Stimulated activated CD4-positive, alpha-beta T cell treated with anti-CD3 and anti-CD28 coated beads, Interleukin-1b, Interleukin-23, amount 100 ng/mL, for 1 hour (primary cell): ENCODE measurements at places on chromosomes 11 and 22.

- no peak for DNase-seq
These were observed 4.8 kb downstream of the TRIM3 start for GRCh38 chr11:6468712-6469495.

DNA sequence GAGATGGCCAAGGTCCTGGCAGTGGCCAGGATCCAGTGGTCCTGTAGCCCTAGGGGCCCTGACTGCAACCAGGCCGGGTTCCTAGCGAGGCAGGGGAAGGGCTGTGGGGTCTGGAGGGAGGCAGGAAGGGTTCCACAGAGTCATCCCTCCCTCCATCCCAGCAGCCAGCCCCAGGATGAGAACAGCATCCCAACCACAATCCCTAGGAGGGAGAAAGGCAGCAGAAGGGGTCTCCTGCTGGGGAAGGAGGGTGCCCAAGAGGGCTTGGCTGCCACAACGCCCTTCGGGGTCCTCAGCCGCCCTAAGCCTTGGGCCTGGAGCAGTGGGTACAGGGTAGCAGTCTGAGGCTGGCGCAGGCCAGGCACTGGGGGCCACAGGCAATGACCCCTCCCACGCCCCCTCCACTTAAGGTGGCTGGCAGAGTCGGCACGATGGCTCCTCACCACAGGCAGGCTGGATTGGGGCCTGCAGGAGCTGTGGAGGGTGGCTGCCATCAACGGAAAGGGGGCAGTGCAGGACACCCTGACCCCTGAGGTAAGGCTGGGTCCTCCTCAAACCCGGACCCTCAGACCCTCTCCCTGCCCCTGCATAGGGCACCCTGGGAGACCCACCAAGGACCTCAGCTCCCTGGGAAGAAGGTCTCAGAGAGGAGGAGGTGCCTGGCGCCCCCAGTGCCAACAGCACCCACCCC lies 7.2 kb downstream of the SLC22A12 start:
- no peak for DNase-seq

- DNase-seq = no peak
These were observed 45.7 kb downstream of the PDGFD start for GRCh38 chr11:104118105-104118744.

DNA sequence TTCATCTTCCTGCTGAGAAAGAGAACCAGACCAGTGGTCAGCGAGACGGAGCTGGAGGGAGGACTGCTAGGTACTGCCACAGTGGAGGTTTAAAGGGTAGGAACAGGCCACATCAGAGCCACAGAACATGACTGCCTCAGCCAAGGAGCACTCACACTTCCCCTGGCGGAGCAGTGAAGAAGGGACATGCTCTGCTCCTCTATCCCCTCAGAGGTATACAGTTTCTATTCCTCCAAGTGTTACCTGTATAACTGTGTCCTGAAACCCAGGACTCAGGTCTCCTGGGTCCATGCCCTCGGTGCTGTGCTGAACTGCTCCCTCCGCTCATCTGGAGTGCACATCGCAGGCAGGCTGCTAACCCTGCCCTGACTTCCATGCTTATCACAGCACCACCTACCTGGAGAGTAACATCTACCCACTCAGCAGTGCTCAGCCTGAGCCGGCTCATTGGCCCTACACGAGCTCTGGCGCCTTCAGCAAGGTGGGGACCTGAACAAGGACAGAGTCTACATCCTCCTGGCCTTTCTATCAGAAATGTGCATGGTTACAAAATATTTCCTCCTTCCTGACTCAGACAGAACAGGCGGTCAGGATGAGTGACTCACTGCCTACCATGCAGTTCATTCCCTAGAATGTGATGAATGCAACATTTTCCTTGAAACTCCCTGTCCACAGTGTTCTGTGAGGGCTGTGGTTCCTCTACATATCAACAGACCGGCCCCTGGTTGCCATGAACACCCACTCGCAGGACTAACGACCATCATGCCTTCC lies 52.9 kb downstream of the C11orf58 start:
- no peak for DNase-seq

- peak; percentile 61 for DNase-seq
These were observed 14.7 kb downstream of the GGA1 start for GRCh38 chr22:37623075-37624016.

DNA sequence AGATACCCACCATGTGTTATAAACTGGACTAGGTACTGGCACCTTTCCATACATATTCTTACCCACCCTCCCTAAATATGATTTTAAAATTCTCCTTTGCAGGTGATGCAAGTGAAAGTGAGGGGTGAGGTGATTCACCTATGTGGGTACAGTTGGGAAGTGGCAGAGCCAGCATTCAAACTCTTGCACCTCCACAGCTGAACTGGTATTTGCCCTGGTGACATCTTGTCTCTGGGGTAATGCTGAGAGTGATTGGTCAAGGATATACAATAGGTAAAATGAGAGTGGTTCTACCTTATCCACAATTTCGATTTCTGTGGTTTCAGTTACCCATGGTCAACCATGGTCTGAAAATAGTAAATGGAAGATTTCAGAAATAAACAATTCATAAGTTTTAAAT lies 288.2 kb downstream of the MIAT start:
- no peak for DNase-seq

- DNase-seq = no peak
These were observed 14.6 kb downstream of the PLXNB2 start for GRCh38 chr22:50292643-50293440.

GRCh38 chr11:133896642-133897330 lies 51.5 kb upstream of the SPATA19 start:
- no peak for DNase-seq

- no peak for DNase-seq
These were observed 12.8 kb upstream of the CLPB start for GRCh38 chr11:72446929-72447769.

DNA sequence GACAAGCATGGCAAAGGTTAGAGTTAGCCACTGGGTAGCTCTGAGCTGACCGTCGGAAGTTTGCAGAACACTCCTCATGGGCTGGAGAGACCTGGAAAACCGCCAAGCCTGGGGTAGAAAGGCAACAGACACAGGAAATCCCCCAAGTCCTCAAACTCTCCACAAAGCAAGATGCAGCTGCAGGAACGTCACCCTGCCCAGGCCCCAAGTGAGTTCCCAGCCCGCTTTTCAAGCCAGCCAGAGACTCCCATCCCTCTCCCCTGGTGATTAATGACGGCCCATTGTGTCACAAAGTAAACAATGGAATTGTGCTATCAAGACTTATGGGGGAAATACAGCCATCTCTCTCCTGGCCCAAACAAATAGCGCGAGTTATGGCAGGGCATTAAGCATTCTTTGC lies 633.0 kb downstream of the TBC1D22A start:
- no peak for DNase-seq

DNA sequence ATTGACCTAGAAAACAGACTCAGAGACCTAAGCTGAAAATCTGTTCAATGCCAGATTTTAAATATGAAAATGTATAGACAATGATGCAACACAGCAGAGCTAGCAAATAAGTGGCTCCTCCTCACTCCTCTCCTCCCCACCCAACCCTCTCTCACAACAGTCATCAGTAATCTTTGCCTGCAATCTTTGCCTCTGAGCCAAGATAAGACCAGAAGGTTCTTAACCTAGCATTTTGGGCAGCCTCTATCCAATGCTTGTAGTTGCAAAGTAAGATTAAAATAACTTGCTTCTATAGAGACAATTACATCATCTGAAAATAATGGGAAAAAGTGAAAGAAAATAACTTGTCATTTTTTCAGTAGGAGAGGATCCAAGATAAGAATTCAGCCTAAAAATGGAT lies 117.3 kb downstream of the PARVA start:
- DNase-seq = no peak

- no peak for DNase-seq
These were observed 21.0 kb downstream of the ZNRF3 start for GRCh38 chr22:28904211-28904896.

DNA sequence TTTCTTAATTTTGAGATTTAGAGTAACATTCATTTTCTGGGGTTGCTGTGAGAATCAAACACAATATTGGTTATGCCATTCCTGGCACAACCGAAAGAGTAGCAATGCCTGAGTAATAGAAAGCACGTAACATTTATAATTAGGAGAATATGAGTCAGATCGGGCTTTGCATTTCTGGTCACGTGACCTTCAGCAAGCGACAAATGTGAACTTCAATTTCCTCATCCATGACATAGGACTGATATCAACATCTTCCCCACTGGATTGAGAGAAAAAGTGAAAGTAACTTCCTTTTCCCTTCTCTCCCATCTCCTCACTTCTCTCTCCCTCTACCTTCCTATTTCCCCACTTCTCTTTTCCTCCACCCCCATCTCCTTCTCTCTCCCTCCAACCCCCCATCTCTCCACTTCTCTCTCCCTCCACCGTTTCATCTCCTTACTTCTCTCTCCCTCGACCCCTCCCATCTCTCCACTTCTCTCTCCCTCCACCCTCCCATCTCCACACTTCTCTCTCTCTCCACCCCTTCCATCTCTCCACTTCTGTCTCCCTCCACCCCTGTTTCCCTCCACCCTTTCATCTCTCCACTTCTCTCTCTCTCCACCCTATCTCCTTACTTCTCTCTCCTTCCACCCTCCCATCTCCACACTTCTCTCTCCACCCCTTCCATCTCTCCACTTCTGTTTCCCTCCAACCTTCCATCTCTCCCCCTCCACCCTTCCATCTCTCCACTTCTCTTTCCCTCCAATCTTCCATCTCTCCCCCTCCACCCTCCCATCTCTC lies 33.5 kb upstream of the CAT start:
- no peak for DNase-seq

- no peak for DNase-seq
These were observed 1.7 kb upstream of the MS4A7 start for GRCh38 chr11:60376601-60377000.

DNA sequence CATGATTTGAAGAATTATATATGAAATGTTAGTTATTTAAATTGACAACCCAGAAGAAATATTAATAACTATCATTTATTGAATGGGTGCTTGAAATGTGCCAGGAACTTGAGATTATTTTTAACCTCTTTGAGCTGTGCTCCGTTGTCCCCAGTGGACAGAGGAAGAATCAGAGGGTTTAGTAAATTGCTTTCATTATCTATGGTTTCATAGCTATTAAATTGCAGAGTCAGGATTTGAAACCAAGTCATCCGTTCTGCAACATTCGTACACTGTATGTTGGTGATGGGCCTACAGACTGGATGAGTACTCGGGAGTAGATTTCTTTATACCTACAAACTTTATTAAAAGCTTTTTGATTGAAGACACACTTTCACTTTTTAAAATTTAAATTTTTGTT lies 4.9 kb downstream of the HSD17B12 start:
- DNase-seq = no peak

DNA sequence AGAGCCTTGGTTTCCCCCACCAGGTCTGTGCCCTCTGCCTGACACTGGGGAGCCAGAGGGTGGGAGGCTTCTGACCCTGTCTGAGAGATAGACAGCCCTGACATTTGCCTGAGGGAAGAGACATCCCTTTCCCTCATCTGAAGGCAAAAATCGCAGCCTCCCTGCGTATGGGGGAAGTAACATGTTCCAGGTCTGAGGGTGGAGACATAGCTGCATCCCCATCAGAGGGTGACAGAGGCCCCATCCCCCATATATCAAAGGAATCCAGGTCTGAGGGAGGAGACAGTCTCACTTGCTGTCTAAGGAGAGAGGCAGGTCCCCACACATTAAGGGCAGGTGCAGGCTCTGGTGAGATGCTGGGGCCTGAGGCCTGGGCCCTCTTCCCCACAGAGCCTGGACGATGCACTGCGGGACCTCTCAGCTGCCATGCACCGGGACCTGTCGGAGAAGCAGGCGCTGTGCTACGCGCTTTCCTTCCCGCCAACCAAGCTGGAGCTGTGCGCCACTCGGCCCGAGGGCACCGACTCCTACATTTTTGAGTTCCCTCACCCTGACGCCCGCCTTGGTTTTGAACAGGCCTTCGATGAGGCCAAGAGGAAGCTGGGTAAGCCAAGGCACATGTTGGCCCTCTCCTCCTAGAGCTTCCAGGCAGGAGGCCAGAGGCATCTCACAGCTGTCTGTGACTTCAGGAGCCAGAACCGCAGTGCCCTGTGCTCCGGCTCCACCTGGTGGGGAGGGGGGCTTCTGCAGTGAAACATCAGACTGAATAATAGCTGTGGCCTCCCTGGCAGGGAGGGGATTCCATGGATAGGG lies 16.1 kb upstream of the RELT start:
- DNase-seq = no peak

DNA sequence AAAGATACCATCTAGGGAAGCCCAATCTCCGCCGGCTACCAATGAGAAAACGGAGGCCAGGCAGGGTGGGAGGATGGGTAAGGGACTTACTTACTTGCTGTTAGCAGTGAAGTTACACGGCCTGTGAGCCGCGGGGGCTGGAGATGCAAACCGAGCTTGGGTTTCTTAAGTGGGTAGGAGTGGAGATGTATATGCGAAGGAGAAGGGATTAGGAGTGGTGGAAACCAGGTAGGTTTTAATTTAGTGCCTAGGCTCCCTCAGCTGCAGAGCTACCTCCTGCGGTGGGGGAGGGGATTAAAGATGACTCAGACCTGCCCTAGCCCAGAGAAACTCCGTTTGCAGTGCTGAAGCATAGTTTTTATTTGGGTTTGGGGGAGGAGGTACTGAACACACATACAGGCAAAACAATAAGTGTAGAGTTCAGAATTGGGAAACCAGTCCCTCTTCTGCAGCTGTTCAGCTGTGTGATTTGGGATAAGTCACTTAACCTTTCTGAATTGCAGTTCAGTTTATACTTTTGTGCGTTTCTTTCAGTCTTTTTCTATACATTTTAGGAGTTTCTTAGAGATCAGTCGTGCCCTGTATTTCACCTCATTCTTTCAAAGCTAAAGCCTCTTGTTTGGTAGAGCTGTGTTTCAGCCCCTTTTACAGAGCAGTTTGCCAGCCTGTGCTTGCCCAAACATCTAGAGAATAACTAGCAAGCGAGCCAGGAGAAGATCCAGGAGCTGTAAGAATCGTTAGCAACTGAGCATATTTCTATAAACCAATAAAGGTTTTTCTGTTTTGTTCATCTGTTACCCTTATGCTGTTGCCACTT lies 596 bp upstream of the TNRC6B start:
- peak; percentile 38 for DNase-seq

DNA sequence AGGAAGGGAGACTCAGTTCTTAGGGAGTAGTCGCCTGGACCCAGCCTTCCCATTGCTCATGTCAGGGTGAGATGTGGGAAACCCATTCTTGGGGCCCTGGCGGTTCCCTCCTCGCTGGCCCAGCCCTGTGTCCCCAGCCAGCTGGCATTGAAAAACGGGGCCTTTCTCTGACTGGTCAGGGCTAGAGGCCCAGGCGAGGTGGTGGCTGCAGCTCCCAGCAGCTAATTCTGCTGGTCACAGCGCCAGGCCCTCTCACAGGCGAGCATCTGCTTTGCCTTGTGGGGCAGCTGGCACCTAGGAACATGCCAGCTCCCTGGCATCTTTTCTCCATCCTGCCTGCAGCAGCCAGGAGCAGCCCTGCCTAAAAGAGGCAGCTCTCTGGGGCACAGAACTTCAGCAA lies 20.1 kb downstream of the TSPAN18 start:
- DNase-seq = no peak
